Lower leg skin (tissue), 4 donors: ENCODE measurements at places on chromosomes 11 and 22. TPM values are rescaled to one million over a fixed set of nuclear protein-coding genes. Genes with fewer than 3 reads are reported as not detected.

GRCh38 chr11:468493-468892 is 18.4 kb downstream of the PTDSS2 start:
- DNase-seq, result no peak

- peak; percentile 84 for DNase-seq
Observed at GRCh38 chr22:46075764-46076531, 74.4 kb upstream of the PPARA start.

- no peak for DNase-seq
Observed at GRCh38 chr11:1558775-1559110, 13.3 kb downstream of the DUSP8 start.

DNA sequence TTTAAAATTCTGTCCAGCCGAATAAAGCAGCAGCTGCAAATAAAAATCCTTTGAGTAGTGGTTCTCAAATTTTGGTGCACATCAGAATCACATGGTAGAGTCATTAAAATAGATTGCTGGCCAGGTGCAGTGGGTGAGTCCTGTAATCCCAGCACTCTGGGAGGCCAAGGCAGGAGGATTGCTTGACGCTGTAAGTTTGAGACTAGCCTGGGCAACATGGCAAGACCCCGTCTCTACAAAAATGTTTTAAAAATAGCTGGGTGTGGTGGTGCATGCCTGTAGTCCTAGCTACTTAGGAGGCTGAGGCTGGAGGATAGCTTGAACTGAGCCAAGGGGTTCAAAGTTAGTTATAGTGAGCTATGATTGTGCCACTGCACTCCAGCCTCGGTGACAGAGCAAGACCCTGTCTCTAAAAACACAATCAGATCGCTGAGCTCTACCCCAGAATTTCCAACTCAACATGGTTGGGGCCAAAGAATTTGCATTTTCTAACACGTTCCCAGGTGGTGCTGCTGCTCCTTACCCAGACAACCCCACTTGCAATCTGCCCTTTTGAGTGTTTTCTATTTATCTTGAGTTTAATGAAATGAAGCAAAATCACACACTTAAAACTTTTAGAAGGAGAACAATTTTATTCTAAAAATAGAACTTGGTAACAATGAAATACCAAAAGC is 48.8 kb downstream of the BIRC2 start:
- no peak for DNase-seq

DNA sequence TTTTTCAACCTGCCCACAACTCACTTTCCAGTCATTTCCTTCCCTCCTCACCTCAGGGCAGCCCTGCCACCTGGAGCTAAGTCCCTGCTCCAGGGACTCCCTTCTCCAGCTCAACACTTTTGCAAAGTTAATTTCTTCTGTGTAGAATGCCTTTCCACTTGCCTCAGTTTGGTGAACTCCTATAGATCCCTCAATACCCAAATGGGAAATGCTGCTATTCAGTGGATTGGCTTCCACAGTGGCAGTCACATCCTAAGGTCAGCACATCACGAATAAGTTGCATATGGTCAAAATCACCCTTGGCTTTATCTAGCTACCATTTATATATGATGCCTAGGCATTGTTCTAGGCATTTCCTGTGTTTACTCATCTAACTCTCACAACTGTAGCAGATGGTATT is 23.6 kb downstream of the GDPD5 start:
- DNase-seq, result no peak

DNA sequence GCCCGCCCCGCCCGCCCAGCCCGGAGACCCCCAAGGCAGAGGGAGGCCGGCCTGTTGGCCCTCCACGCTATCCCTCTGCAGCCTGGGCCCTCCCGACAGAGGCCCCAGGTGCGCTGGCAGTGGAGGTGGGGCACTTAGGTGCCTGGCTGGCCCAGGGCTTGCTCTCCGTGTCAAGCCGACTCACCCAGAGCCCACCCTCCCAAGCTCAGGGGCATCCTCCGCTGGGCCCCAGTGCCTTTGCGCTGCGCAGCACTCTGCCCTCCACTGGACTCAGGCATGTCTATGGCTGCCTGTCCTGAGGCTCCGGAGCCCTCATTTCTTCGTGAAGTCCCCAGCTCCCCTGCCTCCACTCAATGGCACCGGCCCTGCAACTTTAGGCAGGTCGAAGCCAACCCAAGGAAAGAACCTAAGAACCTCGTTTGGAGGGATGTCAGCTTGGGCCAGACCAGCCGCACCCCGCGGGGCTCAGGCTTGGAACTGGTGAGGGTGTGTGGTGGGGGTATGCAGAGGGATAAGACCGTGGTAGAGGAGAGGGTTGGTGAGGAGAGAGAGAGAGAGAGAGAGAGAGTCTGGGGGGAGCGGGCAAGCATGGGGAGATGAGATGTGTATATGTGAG is 6.1 kb downstream of the SMIM45 start:
- no peak for DNase-seq

DNA sequence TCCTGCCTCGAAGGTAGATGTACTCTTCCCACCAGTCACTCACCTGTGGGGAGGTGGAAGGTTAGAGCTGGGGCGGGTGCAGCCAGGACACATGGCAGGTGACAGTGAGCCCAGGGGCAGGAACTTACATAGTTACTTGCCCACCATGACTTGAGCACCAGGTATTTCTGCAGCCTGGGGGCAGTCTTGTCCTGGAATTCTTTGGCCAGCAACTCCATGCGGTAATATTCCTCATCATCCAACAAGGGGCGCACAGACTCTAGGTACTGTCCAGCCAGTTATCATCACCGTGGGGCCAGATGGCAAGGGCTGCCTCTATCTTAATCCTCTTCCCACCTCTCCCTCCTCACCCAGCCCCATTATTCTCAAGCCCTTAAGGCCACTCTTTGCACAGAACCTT is 2.2 kb downstream of the CPT1B start:
- no peak for DNase-seq

DNA sequence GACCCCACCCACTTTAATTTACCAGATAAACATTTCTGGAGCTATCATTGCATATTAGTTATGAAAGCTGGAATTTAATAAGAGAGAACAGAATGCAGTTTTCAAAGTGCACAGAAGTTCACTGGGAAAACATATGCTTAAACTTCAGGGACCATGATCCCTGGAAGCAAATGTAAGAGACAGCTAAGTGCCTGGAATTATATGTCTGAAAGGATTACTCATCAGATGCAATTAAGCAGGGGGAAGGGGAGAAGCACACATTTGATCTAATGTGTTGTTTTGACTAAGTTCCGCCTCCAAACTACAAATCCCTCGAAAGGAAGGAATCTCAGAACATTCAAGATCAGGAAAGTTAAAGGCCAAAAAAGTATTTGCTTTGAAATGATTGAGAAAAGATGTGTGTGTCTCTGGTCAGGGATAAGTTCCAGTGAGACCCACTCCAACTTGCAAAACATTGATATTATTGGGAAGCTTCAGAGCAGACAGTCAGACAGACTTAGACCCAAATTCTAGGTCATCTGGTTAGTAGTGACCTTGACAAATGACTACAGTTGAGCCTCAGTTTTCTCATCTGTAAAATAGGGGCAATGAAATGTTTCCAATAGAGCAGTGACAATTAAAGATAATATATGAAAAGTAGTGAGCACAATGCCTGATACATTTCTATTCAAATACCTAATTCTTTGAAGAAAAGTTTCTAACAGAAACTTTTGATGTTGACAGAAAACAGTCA is 147.6 kb downstream of the ME3 start:
- DNase-seq, result no peak

- no peak for DNase-seq
Observed at GRCh38 chr11:46210133-46210636, 67.3 kb upstream of the CREB3L1 start.

GRCh38 chr22:23219822-23220484 is 39.6 kb downstream of the BCR start:
- DNase-seq, result no peak

GRCh38 chr11:47991266-47991830 is 11.0 kb downstream of the PTPRJ start:
- DNase-seq, result no peak

GRCh38 chr11:114171257-114172054 is 111.9 kb downstream of the ZBTB16 start:
- DNase-seq, result peak; percentile 96

DNA sequence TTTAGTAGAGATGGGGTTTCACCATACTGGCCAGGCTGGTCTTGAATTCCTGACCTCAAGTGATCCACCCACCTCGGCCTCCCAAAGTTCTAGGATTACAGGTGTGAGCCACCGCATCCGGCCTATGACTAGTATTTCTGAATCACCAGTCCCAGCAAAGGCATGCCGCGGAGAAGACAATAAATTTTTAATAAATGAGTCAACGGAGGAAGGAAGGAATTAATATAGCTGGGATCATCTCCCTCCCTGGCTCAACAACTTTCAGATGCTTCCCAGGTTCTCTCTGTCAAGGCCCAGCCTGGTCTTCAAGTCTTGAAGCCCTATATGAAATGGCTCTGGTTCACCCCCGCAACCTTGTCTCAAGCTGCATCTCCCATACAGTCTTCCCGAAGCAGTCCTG is 45.7 kb downstream of the CYTH4 start:
- no peak for DNase-seq

DNA sequence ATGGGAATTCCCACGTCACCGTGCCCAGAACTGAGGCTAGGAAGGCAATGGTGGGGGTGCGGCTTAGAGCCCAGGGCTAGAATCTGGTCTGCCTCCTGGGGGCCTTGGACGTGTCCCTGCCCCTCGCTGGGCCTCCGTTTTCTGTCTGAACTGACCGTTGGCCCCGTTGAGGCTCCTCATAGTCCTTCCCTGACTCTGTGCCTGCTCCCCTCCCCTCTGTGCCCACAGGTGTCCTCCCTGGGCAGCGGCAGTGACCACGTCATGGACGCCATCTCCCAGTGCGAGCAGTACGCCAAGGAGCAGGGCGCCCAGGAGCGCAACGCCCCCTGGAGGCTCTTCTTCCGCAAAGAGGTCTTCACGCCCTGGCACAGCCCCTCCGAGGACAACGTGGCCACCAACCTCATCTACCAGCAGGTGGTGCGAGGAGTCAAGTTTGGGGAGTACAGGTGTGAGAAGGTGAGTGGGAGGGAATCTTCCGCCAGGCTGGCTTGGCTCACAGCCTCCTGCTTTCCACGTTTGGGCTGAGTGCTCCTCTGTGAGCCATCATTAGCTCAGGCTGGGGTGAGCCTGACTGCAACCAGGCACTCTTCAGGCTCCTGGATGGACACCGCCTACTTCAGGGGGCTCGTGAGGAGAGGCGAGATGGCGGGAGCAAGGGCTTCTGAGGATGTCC is 63.9 kb downstream of the MYO7A start:
- DNase-seq, result no peak

DNA sequence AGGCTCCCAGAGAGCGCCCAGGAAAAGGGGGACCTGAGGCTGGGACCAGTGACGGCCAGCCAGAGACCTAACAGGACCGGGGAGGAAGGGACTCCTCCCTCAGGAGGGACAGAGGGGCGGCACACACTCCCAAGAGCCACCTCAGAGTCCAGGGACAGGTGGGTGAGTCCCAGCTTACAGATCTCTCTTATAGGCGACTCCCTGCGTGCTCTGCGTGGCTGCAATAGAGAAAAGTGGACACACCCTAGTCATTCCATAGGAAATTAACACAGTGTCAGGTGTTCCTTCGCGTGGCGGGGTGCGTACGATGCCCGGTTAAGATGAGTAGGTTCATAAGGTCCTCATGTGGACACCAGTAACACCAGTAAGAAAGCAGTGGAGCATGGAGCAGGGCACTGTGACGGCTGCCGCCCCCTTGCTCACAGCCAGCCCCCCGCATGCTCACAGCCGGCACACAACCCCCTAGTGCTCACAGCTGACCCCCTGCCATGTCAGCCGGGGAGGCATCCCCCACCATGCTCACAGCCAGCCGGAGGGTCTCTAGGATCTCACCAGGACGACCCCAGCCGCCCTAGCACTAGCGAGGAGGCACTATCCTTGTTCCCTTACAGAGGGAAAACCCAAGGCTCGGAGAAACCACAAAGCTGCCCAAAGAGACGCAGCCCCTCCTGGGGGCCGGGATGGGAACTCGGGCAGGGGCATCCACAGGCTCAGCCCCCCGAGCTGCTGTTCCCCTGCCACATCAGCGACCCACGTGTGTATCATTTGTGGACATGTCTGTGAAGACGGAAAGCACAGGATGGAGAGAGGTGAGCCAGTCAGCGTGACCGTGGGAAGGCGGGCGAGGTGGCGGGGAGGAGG is 426.8 kb downstream of the TBC1D22A start:
- DNase-seq, result no peak

- no peak for DNase-seq
Observed at GRCh38 chr11:3996651-3997050, 97.9 kb upstream of the RRM1 start.

DNA sequence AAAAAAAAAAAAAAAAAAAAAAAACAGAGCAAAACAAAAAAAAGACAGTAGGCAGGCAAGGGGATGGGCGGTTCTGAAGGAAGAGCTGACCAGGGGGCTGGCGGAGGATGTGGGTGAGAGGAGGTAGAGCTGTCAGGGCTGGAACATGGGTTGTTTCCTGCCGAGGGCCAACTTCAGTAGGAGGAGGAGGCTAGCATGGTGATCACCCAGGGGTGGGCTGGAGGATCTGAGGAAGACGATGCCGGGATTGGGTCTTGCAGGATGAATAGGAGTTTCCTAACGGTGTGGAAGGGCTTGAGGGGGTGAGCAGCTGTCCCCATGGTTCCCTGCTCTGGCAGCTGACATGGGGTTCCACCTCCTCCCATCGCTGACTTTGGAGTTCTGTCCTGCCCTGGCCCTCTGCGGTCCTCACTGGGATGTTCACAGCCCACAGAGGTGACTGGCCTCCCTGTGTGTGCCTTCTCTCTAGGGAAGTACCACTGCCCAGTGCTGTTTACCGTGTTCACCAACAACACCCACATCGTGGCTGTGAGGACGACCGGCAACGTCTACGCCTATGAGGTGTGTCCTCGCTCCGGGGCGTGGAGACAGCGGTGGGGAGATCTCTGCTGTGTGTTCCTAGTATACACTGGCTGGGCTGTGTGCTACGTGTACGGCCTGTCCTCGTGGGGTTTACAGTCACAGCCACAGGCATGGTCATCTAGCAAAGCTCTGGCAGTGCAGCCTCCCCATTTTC is 15.2 kb downstream of the PPIL2 start:
- no peak for DNase-seq

GRCh38 chr11:119752345-119752871 is 23.4 kb upstream of the NECTIN1 start:
- DNase-seq, result no peak

- no peak for DNase-seq
Observed at GRCh38 chr11:43360361-43361032, 1.8 kb downstream of the TTC17 start.

DNA sequence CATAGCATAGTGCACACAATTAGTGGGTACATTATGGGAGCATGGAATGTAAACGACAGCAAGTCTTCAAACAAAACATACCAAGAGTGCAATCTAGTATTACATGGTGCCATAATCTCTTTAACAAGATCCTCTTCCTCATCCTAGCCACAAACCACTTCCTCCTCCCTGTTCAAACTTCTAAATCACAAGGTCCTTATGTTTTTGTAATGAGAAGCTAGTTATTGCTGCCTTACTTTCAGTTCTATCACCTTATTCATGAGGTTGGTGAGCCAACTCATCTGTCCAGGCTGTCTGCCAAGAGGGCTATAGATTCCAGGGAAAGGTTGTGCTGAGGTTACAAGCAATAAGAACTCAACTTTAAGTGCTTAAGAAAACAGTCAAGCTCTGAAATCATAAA is 195.4 kb upstream of the ARHGAP20 start:
- no peak for DNase-seq

Gene CFAP300
- 1.9 TPM for total RNA-seq

Gene TRIM49D1
- not detected for total RNA-seq

Gene SPI1
- 8.3 TPM for total RNA-seq

Gene APOBEC3A
- total RNA-seq, result not detected

Gene ADM2
- total RNA-seq, result 0.56 TPM

Gene TMX2
- 46.8 TPM for total RNA-seq

Gene LRRN4CL
- total RNA-seq, result 7.3 TPM

Gene C11orf86
- not detected for total RNA-seq
